Activated T-cell treated with anti-CD3 and anti-CD28 coated beads, Interleukin-2, amount 50 U/mL, for 48 hours (primary cell): ENCODE measurements at places on chromosomes 4 and X.
A peak's percentile ranks its signal among the peaks of the same experiment; 100 is the strongest.

GRCh38 chr4:121072224-121073003 is at the start of gene NDNF:
Gene NDNF (minus strand): TSS chr4:121072535. CDS start chr4:121045837, 26,698 bp downstream.
- DNase-seq = peak; percentile 70

DNA sequence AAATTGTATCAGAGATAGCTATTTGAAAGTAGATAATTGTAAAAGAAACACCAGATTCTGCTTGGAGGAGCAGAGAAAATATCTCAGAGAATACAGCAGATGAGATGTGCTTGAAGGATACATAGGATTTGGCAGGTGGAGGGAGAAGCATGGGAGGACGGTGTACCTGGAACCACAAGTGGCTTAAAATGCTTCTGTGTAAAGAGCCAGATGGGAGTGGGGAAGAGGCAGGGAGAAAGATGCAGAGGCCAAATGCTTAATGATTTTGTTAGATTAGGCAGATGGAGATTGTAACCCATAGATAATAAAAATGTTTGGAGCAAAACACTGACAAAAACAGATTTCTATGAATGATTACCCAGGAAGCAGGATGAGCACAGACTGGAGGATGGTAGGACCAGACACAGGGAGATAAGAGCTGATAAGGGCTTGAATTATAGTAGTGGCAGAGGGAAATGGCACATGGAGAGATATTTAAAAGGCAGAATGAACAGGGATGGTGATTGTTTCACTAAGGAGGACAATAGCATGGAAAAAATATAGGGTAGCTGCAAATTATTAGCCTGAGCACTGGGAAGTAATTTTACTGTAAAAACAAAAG is 145.7 kb upstream of the TBC1D9 start:
- no peak for DNase-seq

DNA sequence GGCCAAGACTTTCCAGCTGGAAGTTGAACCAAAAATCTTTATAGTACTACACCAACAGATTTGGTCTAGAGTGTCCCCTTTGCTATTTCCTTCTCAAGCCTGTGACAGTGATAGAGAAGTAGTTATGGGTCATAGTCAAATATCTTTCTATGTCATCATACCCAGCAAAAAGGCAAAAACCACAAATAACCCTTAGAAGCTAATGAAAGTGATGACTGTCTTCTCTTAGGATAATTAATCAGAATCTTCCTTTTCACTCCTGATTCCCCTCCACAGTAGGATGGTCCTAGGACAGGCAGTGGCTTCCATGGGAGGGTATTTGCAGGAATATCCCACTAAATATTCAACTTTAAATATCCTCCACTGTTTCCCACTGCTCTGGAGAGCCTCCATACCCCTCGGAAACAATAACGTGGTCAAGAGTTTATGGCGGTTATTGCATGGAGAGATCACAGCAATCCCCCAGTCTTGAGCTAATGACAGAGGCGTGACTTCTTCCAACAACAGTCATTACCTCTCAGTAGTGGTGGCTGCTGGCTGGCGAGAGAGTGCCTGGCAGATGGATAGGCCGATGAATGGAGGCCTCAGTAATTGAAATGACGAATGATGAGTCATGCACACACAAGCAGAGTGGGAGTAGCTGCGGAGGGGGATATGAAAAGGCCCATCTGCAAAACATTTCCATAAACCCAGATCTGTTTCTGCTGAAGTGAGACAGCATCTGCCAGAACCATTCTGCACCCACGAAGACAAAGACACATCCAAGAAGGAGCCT is 154.9 kb downstream of the STK32B start:
- DNase-seq = no peak

DNA sequence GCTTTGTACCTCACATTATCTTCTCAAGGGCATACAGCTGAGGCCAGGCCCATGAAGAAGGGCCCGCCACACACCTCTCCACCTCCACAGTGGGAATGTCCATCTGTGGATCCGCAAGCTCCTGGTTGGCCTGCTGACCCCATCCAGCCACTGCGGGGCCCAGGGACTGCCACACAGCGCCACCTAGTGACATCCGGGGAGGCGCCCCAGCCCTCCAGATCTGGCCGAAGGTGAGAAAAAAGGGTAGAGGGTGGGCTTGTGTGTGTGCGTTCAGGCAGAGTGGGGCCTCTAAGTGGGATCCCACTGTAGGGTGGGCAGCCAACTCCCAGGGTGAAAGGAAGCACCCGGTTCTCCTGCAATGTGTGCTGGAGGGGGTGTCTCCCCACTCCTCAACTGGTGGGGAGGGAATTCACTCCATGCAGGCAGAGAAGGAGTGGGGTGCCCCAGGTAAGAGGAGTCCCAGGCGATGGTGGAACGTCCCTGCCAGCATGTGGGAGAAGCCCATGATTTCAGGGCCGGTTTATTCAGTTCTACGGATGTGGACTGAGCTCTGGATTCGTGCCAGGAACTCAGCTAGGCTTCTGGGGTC is 117.3 kb downstream of the ENPP6 start:
- DNase-seq = peak; percentile 75

DNA sequence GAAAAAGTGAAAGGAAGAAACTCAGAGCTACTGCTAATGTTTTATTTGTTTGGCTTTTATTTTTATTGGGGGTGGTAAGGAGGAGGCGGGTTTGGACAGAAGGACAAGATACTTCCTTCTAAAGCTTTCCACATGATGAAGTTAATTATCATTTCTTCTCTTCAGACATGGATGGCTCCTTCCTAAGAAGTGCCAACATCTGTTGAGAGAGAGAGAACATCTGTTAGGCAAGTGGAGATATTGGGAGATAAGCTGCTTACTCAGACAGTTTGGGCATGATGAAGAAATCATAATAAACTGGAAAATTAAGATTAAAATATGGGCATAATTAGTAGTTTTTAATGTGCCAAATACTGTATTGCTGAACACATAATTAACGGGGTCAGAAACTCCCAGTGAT is 535.7 kb upstream of the INTU start:
- no peak for DNase-seq

DNA sequence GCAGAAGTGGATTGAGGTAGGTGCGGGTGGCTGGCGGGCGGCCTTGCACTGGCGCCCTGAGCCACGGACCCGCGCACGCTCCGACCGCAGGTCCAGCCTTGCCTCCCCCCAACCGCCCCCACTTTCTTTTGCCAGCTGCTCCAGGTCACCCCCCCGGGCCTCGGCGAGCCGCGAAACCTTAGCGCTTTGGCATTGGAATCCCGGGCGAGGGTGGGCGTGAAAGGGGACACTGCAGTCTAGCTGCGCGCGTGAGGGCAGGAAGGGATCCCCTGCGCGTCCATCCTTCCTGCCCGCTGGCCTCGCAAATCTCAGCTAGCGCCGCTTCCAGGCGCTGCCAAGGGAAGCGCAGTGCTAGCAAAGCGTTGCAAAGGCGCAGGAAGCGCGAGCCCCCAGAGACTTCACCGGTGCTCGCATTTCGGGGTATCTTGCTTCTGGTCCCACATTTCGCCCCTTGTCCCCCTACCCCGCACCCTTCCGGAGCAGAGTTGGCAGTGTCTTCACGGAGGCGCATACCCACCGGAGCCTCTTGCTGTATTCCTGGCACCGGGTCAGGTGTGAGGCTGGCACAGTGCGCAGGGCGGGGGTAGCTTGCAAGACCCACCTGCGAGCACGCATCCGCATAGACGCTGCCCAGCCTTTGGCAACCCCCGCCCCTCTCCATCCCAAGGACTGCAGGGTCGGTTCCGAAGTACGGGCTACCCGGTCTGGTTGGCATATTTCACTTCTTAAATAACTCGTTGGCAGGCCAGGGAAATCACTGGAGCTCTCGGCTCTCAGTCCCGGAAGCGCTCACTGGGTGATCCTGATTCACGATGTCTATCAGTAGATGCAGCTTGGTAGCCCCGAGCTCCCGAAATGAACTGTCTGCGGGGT is 104.4 kb downstream of the UCHL1 start:
- no peak for DNase-seq

GRCh38 chrX:132393485-132393884 is 95.4 kb downstream of the MBNL3 start:
- no peak for DNase-seq

GRCh38 chr4:63619771-63620170 is 789.5 kb downstream of the TECRL start:
- DNase-seq = no peak

DNA sequence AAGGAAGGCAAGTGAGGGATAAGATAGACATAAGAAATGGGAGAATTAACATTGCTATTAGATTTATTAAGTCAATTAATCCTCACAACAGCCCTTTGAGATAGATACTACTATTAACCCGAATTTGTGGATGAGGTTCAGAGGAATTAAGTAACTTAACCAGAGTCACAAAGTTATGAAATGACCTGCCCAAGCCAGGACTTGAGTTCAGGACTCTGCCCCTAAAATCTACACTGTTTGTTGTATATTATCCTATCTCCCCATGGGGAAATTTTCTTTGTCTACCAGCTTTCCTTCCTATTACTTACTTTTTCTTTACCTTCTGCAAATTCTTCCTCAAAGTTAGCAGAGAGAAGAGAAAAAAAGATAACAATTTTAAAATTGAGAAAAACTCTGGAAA is 33.4 kb upstream of the UBQLN2 start:
- no peak for DNase-seq

- no peak for DNase-seq
Measured at GRCh38 chr4:125501090-125501489, 186.3 kb downstream of the FAT4 start.

GRCh38 chr4:168553714-168554370 is 57.0 kb downstream of the PALLD start:
- DNase-seq = no peak

GRCh38 chr4:135281230-135281629 is 1079.6 kb upstream of the PABPC4L start:
- no peak for DNase-seq

- no peak for DNase-seq
Measured at GRCh38 chr4:60579335-60579734, 620.8 kb upstream of the ADGRL3 start.

GRCh38 chrX:130680164-130681035 is 222.6 kb downstream of the ENOX2 start:
- DNase-seq = no peak

GRCh38 chr4:153579410-153579809 is 104.7 kb upstream of the TLR2 start:
- DNase-seq = no peak

DNA sequence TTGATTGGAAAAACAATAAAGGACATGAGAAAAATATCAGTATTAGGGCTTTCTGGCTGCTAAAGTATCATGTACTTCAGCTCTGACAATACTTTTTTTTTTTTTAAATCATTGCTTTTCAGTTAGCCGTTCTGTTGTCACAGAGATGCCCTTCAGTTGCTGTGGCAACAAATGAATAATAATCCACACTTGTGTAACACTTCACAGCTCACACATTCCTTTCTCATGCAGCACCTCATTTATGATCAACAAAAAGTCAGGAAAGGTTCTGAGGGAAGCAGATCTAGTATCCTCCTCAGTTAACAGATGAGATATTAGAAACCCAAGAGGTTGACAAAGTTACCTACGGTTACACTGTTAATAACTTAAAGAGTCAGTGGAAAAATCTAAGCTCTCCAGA is 444.2 kb upstream of the SLIT2 start:
- DNase-seq = no peak

DNA sequence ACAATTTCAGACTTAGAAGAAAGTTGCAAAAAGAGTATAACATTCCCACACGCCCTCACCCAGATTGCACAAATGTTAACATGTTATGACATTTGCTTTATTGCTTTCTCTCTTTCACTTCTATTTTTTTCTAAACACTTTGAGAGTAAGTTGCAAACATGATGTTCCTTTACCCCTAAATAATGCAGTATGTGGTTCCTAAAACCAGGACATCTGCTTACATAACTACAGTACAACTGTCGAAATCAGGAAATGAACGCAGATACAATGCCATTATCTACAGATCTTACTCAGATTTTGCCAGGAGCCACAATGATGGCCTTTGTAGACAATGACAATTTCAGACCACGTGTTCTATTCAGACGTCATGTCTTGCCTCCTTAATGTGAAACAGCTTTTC is 22.4 kb downstream of the SH3TC1 start:
- DNase-seq = no peak

GRCh38 chr4:146844761-146845160 is 100.9 kb downstream of the TTC29 start:
- DNase-seq = no peak

- no peak for DNase-seq
Measured at GRCh38 chr4:161133586-161134276, 1030.1 kb downstream of the FSTL5 start.

DNA sequence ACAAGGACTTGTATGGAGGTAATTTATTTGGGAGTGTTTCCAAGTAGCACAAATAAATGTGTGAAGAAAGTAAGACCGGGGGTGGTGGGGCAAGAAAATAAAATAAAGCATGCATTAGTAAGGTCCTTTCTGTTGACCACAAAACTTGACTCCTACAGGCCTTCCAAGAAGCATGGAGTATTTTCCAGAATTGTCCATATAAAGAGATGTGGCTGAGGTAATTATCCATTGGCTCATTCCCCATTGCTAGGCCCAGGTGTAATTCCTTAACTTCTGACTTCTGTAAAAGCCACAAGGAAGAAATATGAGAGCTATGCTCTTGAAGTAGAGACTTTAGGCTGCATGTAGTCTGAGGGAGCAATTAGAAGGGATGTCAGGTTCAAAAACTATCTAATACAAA is 430.5 kb upstream of the PABPC4L start:
- no peak for DNase-seq

DNA sequence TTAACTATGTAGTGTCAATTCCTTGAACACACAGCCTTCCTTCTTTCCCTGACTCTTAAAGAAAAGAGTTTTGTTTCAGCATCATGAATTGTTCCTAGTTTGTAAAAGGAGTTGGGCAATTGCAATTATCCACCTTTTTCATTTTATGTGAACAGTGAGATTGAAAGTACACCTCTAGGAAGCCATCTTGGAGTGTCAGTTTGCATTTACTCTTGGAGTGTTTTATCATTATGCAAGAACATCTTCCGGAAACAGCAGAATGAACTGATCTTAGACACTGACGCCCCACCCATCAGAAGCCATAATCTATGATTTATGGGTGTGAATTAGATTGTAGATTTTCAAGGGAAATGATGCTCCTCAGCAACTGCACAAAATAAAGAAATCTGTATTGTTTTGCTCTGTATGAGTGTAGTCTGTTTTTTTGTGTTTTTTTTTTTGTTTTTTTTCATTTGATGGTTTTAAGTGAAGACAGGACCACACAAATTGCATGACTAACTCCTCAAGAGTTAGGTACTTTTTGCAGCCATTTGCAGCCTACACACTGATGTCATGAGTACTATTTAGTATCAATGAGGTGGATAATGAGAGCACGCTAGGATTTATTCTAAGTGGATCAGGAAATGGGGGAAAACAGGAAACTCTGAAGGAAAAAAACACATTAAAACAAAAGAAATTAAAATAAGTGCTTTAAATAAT is 19.5 kb upstream of the FGF2 start:
- DNase-seq = no peak

- no peak for DNase-seq
Measured at GRCh38 chr4:52704133-52704532, 45.0 kb upstream of the USP46 start.

GRCh38 chr4:36243355-36244256 is 708 bp downstream of the ARAP2 start:
- peak; percentile 78 for DNase-seq
